ENCODE measurements at places on chromosomes 1 and 21.

DNA sequence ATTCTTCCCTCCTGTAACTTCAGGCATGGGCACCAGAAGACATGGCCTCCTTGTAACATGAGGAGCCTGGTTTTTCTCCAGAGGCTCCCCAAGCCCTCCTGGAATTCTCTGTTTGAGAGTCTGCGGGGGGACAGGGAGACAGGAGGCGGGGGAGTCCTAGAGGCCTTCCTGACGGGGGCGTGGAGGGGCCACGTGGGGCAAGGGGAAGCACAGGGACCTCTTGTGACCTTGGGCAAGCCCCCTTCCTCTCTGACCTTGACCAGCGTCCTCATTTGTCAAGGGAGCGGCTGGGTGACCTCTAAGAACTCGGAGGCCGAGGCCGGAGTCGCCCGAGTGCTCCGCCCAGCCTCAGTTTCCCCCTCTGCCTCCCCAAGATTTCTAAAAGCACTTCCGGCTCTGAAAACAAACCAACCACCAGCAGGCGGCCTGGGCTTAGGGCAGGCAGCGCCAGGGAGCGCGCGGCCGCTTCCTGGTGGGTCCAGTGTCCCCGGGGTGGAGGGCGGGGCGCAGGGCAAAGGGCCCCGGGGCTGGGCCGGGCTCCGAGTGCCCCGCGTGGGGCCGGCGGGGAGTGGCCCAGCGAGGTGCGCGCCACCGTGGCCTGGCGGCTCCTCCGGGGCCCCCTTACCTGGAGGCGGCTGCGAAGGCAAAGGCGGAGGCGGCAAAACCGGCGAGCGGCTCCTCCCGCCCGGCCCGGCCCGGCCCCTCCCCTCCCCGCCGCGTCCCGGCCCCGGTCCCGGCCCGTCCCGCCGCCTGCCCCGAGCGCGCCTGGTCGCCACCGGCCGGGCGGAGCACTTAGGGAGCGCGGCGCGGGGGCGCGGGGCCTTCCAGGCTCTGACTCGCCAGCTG lies at the start of gene TMCO4:
TMCO4 (minus strand) TSS at position 687 of the 846 bp plus-strand sequence. CDS start 19,158 bp downstream, outside the sequence.
- H3K36me3 ChIP-seq = no peaks in the 10 kb centered on the region
- no peaks in the 10 kb centered on the region for H3K27me3 ChIP-seq
- peak within 1 kb of the TSS; percentile 64 for H3K4me3 ChIP-seq
- DNase-seq = peak; percentile 45

GRCh38 chr1:162856260-162856659 lies 4.7 kb downstream of the CCDC190 start:
- no peaks in the 10 kb centered on the region for H3K27me3 ChIP-seq
- no peaks in the 10 kb centered on the region for H3K36me3 ChIP-seq
- DNase-seq = no peak

DNA sequence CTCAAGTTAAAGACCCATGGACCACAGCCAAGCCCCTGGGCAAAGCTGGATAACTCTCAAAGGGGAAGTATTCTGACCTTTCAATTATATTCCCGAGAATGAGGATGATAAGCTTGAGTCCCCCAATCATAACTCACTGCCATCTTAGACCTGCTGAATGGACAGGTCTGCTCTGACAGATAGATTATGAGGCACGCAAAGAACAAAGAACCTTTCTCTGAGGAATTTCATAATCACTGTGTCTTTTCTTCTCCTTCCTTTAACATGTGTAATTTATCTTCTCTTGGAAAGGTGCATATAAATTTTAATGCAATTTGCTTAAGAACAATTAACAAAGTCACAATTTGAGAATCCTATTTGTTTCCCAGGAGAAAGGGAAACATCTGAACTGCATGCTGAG lies 22.0 kb downstream of the PIGM start:
- no peaks in the 10 kb centered on the region for H3K36me3 ChIP-seq
- H3K27me3 ChIP-seq = no peaks in the 10 kb centered on the region

GRCh38 chr1:184882957-184883815 lies 91.1 kb downstream of the NIBAN1 start:
- H3K27ac ChIP-seq = peak overlapping the region; percentile 74
- no peaks in the 10 kb centered on the region for H3K27me3 ChIP-seq
- no peak for DNase-seq
- no peak overlapping the region for H3K4me3 ChIP-seq

- H3K4me3 ChIP-seq = no peak overlapping the region
- no peaks in the 10 kb centered on the region for H3K36me3 ChIP-seq
- no peaks in the 10 kb centered on the region for H3K27me3 ChIP-seq
- H3K27ac ChIP-seq = no peak overlapping the region
- no peak for DNase-seq
These were observed 180.1 kb downstream of the EDEM3 start for GRCh38 chr1:184574588-184574987.

- no peak overlapping the region for H3K27ac ChIP-seq
- no peak for DNase-seq
- H3K4me3 ChIP-seq = no peak overlapping the region
- no peaks in the 10 kb centered on the region for H3K27me3 ChIP-seq
- H3K36me3 ChIP-seq = no peaks in the 10 kb centered on the region
- no peaks in the 10 kb centered on the region for H3K4me1 ChIP-seq
These were observed 23.3 kb downstream of the TTC34 start for GRCh38 chr1:2778220-2778592.

- no peak overlapping the region for H3K4me3 ChIP-seq
- DNase-seq = no peak
- no peaks in the 10 kb centered on the region for H3K27me3 ChIP-seq
- no peaks in the 10 kb centered on the region for H3K4me1 ChIP-seq
- H3K36me3 ChIP-seq = no peaks in the 10 kb centered on the region
These were observed 137.8 kb upstream of the KRTAP19-8 start for GRCh38 chr21:31176080-31176551.

GRCh38 chr1:22922640-22923039 lies 50.0 kb downstream of the LACTBL1 start:
- H3K4me3 ChIP-seq = no peak overlapping the region
- no peaks in the 10 kb centered on the region for H3K4me1 ChIP-seq
- no peaks in the 10 kb centered on the region for H3K36me3 ChIP-seq
- no peaks in the 10 kb centered on the region for H3K27me3 ChIP-seq
- H3K27ac ChIP-seq = no peak overlapping the region

GRCh38 chr21:44466351-44466954 lies 11.1 kb downstream of the LRRC3 start:
- no peaks in the 10 kb centered on the region for H3K4me1 ChIP-seq
- no peaks in the 10 kb centered on the region for H3K36me3 ChIP-seq
- no peak overlapping the region for H3K4me3 ChIP-seq
- no peak for DNase-seq
- H3K27me3 ChIP-seq = no peaks in the 10 kb centered on the region
- no peak overlapping the region for H3K27ac ChIP-seq

DNA sequence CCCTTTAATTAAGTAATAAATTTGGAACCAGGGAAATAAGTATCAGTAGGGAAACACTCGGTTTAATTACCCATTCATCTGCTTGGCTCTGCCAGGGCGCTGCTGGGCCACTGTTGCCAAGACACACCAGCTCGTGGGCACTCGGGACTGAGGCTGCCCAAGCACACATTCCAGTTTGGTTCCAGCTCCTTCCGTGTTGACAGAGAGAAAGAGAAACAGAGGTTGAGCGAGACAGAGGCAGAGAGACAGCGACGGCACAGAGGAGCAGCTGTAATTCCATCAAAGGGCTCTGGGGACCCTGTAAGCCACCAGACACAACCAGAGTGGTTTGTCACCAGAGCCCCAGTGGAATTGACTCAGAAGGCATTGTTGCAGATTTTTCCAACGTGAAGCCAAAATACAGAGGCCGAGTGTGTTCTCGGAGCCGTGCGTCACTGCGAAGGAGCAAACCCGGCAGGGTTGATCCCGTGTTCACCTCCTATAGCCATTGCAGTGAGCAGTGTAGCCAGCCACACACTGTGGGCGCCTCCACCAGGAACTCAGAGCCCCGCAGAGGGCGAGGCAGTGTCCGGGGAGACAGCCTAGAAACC lies 33.5 kb downstream of the SYF2 start:
- H3K4me1 ChIP-seq = no peaks in the 10 kb centered on the region
- no peaks in the 10 kb centered on the region for H3K36me3 ChIP-seq
- no peak for DNase-seq
- H3K27ac ChIP-seq = peak overlapping the region; percentile 20

DNA sequence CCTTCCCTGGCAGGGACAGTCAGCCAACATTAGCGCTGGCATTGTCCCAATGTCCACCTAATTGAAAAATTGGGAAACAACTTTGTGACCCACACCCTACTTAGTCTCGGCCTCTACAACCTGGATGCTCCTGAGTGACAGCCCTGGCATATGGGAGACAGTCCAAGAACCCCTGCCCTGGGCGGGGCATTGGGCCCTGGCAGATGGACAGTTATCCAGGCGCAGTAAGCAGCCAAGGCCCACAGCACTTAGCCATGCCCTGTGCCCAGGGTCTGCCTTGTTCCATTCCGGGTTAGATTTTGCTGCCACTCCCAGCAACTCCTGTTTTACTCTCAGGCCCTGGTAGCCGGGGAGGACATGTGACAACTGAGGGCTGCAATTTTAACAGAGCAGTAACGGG lies 50.3 kb downstream of the NFASC start:
- H3K4me3 ChIP-seq = no peak overlapping the region
- H3K27ac ChIP-seq = no peak overlapping the region
- no peak for DNase-seq
- H3K4me1 ChIP-seq = no peaks in the 10 kb centered on the region
- H3K36me3 ChIP-seq = no peaks in the 10 kb centered on the region
- no peaks in the 10 kb centered on the region for H3K27me3 ChIP-seq

GRCh38 chr1:68199603-68200002 lies 32.7 kb downstream of the WLS start:
- H3K27ac ChIP-seq = no peak overlapping the region
- no peaks in the 10 kb centered on the region for H3K4me1 ChIP-seq
- H3K27me3 ChIP-seq = no peaks in the 10 kb centered on the region

DNA sequence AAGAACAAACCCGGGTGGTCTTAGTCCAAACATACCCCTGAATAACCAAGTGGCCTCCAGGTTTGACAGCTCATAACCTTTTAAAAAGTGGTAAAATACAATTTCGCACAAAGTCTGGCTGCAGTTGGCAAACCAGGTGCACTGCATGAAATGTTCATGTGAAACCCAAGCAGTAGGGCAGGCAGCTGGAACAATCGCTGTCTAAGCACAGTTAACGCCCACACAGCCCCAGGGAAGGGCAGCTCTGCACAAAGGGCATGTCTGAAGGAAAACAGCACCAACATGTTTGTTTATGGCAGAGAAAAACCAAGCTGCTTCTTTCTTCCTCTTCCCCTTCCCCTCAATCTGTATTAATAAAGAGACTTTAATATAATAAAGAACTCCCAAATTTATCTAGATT lies 49.5 kb downstream of the KIAA1614 start:
- no peaks in the 10 kb centered on the region for H3K4me1 ChIP-seq
- no peaks in the 10 kb centered on the region for H3K36me3 ChIP-seq
- no peak overlapping the region for H3K27ac ChIP-seq
- no peak overlapping the region for H3K4me3 ChIP-seq
- DNase-seq = no peak

- no peak for DNase-seq
- no peaks in the 10 kb centered on the region for H3K27me3 ChIP-seq
- no peak overlapping the region for H3K27ac ChIP-seq
- no peaks in the 10 kb centered on the region for H3K36me3 ChIP-seq
These were observed 172.7 kb upstream of the ZP4 start for GRCh38 chr1:238063454-238063853.

GRCh38 chr1:159641221-159641620 lies 53.6 kb downstream of the APCS start:
- no peaks in the 10 kb centered on the region for H3K27me3 ChIP-seq
- H3K4me1 ChIP-seq = no peaks in the 10 kb centered on the region
- no peak for DNase-seq
- no peaks in the 10 kb centered on the region for H3K36me3 ChIP-seq

DNA sequence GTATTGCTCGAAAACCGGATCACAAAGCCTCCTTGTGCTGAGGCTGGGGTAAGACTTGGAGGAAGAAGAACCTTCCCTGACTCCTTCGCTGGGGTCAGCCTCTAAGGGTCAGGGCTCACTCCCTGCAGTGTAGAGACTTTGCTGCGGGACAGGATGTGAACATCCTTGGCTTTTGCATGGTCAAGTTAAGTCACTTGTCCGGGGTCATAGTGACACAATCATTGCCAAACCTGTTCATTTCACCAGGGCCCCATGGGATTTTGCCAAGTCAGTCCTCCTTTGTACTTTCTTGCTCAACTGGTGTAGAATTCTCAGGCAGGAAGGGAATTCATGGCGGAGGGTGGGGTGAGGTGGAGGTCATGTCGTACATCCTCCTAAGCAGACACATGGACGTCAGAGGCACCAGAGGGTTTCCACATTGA lies 24.7 kb upstream of the IL10 start:
- no peaks in the 10 kb centered on the region for H3K36me3 ChIP-seq
- H3K27me3 ChIP-seq = no peaks in the 10 kb centered on the region
- H3K27ac ChIP-seq = no peak overlapping the region
- H3K4me3 ChIP-seq = no peak overlapping the region
- H3K4me1 ChIP-seq = no peaks in the 10 kb centered on the region
- DNase-seq = no peak

- no peaks in the 10 kb centered on the region for H3K27me3 ChIP-seq
- no peak for DNase-seq
- H3K27ac ChIP-seq = no peak overlapping the region
These were observed 171.8 kb upstream of the IVNS1ABP start for GRCh38 chr1:185488808-185489207.

DNA sequence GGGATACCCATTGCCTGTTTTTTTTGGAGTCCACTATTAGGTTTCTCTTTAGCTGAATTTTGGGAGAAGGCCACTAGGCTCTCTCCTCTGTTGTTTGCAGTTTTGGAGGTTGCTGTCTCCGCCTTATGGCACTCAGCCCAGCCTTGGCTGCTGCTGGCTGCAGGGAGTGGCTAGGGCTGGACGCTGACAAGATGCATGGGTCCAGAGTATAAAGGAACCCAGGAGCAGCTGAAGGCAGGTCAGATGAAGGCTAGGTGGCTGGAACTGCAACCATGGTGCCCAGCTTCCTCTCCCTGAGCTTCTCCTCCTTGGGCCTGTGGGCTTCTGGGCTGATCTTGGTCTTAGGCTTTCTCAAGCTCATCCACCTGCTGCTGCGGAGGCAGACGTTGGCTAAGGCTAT lies at the start of gene CYP4B1:
CYP4B1 (plus strand) TSS at position 237 of the 400 bp plus-strand sequence; CDS start at position 273, 36 bp downstream.
- no peak within 1 kb of the TSS for H3K4me3 ChIP-seq
- H3K4me1 ChIP-seq = no peaks in the 10 kb centered on the region
- H3K27ac ChIP-seq = no peak within 1 kb of the TSS
- H3K36me3 ChIP-seq = no peaks in the 10 kb centered on the region
- no peak for DNase-seq

DNA sequence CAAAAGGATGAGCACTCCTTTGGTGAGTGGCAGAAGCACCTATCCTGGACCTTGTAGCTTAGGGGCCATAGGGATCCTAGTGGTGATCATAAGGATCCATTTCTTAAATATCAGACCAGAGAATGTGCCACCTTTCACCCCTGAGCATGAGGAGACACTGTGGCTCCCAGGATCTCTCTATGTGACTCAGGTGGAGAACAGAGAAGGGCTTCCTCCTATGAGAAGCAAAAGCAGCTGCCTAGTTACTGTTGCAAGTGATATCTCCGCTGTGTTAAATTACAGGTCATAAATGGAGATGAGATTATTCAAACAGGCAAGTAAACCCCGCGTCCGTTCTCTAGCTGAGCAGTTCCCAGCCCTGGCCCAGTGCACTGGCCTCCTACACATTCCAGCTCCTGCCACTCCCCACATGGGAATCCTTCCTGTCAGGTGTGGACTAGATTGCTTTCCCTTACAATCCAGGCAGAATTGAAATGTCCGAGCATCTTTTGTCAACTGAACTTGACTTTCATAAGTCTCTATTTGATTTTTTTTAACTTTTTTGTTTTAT lies 26.3 kb downstream of the CLEC20A start:
- H3K4me3 ChIP-seq = no peak overlapping the region
- no peaks in the 10 kb centered on the region for H3K27me3 ChIP-seq
- no peaks in the 10 kb centered on the region for H3K36me3 ChIP-seq
- no peak overlapping the region for H3K27ac ChIP-seq
